Thymus (tissue), 14 donors: ENCODE measurements at places on chromosomes 3 and 15.

DNA sequence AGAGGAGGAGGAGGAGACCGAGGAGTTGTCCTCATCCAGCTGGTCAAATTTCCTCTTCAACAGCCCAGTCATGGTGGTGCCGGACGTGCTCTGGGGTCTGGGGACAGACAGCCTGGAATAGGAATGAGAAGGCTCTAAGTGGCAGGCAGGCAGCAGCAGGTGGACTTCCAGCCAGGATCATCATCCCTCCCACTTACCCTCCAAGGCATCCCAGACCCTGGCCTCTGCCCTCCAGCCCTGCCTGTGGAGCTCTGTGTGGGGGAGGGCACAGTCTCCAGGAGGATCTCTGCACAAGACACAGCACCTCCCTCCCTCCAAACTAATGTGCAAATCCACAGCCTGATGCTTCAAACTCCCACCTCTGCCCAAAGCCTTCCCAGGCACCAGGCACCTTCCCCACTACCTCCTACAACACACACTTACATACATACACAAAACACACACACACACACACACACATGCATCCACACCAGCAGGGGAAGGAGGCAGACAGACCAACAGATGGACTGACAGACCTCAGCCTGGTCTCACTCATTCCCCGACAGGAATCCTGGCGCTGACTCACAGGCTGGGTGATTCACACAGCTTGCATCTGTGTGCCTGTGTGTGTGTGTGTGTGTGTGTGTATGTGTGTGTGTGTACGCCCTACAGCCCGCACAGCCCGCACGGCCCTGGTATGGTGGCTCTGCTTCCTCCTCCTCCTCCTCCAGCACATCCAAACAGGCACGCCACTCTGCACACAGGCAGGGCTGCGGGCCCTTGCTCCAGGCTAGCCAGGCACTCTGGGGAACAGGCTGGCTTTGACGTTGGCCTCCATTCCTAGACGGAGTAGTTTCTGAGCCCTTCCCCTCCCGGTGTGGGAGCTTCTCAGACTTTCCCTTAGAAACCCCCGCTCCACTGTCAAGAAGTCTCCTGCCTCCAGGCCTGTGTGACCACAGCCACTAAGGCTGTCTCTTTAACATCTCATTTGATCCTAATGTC is 6.5 kb downstream of the CSRNP1 start:
- DNase-seq, result no peak

DNA sequence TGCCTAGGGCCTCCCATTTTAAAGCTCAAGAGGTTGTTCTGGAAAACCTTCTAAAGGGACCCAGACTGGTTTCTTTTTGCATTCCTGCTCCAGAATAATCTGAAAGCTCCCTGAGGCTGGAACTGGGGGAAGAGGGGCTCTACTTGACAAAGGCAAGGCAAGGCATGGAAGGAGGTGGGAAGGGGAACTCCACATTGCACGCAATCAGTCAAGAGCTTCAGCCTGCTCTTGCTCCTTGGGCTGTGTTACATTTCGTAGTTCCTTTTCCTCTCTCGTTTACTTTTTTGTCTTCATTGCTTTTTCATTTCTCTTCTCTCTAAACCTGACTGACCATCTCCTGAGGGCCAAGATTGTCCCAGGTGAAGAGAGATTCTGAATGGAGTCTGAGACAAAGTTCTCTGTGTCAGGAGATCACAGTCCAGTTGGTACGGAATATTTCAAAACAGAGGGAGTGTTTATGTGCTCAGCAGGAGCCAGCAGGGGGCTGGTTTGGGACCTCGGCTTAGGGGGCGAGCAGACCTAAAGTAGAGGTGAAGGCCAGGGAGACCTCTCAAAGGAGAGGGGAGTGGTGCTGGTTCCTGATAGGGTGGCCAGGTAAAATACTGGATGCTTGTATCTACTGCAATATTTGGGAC is 6.0 kb upstream of the KCTD6 start:
- no peak for DNase-seq

DNA sequence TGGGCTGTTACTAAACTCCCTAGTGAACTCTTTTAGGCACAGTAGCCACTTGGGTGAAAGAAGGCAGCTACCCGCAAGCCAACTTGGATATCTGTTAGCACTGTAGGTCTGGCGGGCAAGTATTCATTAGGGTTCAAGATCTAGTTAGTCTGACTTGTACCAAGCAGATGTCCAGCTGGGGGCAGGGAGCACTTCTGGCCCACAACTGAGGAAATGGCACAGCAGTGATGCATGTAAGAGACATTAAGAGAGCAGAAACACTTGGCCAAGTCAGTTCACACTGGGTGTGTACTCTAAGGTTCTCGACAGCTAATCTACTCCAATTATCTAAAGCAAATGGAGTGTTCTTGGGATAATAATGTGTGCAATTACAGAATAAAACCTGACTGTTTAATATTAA is 131.7 kb downstream of the CTNNB1 start:
- DNase-seq, result no peak

DNA sequence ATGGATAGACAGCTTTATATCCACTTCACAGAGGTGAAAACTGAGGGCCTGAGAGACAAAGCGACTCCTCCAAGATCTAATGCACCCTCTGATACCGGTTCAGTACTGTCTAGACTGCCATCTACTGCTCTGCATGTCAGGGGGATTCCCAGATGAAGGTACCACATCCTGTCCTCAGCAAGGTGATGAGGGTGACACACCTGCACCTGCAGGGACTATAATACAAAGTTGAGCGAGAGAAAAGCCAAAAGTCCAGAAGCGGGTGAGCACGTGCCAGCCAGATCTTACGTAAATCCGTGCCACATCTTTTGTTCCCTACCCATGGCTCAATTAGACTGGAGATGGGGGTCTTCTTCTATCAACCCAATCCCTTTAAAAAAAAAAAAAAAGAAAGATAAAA is 32.4 kb upstream of the HES1 start:
- peak; percentile 26 for DNase-seq

DNA sequence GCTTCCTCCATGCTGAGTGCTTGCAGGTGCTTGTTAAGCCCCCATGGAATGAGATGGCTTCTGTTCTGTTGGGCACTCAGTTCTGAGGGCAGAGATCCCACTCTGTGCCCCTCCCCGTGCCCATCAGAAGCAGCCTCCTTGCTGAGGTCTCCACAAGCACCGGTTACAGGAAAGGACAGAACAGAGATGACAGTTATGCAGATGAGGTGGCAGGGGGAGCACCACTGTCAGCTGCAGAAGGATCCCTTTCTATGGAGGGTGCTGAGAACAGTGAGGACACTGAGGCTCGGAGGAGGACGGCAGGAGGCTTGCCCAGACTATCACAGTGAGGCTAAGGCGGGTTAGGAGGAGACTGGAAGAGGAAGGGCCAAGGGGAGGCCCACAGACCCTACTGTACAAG is 12.4 kb downstream of the CACNA2D2 start:
- DNase-seq, result peak; percentile 53

- no peak for DNase-seq
Measured at GRCh38 chr3:8627201-8627940, 17.2 kb downstream of the SSUH2 start.

DNA sequence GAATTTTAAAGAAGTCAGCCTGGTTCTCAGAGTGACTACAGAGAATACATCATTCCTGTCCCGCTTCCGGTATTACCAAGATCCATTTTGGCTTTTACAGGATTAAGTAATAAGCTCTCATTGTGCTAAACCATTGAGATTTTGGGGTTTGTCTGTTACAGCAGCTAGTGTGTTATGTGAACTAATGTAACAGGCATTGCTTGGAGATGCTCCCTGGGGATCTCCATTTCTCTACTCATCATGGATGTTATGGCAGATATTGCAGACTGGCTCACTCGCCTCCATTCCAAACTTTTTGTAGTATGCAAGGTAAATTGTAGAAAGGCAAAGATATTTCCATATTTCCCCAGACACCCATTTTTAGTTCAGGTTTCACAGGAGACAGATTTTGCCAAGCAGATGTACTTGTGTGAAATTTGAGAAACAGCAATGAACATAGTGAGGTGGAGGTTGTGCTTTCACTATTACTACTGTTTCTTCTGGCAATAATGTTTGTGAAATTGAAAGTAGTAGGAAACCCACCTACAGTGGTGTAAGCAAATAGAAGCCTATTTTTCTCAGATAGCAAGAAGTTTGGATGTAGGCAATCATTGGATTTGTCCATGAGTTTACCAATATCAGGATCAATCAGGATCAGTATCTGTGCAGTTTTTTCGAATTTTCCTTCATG is 177.1 kb upstream of the GALNT15 start:
- DNase-seq, result no peak

- no peak for DNase-seq
Measured at GRCh38 chr3:138567403-138567802, 26.7 kb downstream of the CEP70 start.

DNA sequence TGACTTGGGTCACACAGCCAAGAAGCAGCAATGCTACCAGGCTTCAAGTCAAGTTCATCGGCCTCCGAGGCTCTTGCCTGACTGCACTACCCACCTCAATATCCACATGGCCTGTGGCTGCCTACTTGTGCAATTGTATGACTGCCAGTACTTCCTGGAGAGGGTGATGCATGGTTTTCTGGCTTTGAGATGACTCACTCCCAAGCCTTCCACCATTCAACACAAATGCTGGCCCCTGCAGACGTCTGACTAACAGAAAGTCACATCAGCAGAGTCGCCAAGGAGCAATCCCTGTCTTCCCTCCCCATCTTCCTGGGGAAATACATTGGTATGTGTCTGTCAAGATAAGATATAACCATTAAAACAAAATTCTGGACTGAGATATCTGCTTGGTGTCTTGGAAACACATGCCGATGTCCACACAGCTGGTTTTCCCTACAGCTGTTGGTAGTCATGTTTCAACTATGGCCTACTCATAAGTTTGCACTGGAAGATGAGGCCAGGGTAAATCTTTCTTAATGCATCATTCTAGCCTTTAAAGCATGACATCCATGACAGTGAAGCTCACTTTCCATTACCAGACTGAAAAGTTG is 79.6 kb upstream of the SPATA12 start:
- no peak for DNase-seq

DNA sequence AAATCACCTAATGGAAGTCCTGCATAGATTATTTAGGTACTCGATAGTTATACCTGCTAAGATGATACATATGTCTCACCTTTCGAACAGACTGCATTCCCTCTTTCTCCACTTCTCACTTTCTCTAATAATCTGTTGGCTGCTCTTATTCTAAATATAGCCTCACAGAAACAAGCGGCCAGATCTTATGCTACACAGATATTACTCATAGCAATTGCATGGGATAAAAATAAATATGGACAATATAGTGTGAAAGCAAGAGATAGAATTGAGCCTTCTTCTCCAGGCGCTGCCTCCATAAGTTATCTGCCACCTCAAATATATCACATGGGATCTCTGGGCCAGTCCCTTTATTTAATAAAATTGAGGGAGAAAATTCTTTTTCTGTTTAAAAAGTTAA is 29.5 kb upstream of the TGFBR2 start:
- DNase-seq, result no peak

GRCh38 chr15:93076217-93076616 is 12.8 kb downstream of the RGMA start:
- DNase-seq, result no peak

- DNase-seq, result no peak
Measured at GRCh38 chr15:78420220-78420619, 17.8 kb upstream of the IREB2 start.

DNA sequence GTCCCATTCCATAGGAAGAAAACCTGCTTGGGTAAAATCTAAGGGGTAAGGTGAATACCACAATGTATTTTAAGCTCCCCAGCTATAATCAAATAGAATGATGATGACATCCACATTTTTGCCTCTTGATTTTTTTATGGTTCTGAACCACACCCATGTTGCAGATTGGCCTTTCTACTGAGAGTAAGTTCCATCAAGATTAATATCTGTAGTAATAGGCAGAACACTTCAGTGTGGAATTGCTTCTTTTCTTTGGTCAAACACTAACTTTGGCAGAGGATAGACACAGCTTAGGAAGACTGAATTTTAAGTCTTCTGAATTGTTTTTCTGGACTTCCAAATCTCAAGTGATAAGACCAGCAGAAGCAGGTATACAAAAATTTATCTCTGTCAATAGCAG is 27.0 kb downstream of the PLS1 start:
- no peak for DNase-seq

DNA sequence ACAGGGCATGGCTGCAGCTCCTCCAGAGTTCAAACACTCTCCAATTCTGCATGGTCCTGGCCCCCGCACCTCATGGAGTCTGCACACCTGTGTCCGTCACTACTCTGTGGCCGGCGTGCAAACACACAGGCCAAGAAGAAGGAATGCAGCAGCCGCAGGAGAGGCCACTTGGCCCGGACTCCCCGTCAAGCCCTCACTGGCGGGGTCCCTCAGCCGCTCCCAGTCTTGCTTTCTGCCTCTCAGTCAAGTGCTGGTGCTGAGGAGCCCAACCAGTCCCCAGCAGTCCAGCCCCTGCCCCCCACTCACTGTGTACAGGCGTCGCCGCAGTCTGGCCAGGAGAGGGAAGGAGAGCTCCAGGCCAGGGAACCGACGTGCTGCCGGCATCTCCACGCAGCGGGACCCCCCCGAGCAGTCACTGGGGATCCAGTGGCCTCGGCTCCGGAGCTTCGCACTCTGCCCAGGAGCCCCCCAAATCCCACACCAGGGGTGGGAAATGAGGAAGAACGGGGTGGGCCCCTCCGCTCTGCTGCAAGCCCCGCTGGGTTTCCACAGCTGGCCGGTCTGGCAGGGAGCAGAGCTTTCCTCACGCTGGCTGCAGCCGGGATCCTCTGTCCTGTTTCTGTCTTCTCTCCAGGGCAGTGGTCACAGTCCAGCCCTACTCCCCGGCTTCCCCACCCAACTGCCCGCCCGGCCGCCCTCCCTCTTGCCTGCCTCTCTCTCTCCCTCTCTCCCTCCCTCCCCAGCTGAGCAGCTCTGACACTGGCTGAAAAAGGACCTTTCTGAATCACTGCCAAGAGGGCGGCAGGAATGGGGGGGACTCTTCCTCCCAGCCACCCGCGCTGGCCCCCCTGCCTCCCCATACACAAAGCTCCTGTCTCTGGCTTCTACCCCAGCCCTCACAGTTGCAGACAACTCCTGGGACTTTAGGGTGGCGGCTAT is 16.0 kb downstream of the TNK2 start:
- DNase-seq, result no peak

- no peak for DNase-seq
Measured at GRCh38 chr15:68374168-68374745, 57.7 kb downstream of the ITGA11 start.

- DNase-seq, result no peak
Measured at GRCh38 chr3:176663837-176664831, 533.1 kb downstream of the TBL1XR1 start.

GRCh38 chr15:63582718-63583426 is 14.3 kb upstream of the FBXL22 start:
- no peak for DNase-seq

- DNase-seq, result no peak
Measured at GRCh38 chr3:62119139-62119538, 254.2 kb downstream of the FEZF2 start.

- DNase-seq, result no peak
Measured at GRCh38 chr3:156865732-156866131, 39.6 kb downstream of the LEKR1 start.

- DNase-seq, result no peak
Measured at GRCh38 chr3:45683417-45684326, 5.5 kb upstream of the SACM1L start.

GRCh38 chr3:160434071-160434470 is 15.5 kb downstream of the TRIM59 start:
- DNase-seq, result no peak

- no peak for DNase-seq
Measured at GRCh38 chr3:180478695-180479094, 123.3 kb upstream of the TTC14 start.
